ENCODE measurements at places on chromosomes 12 and 14. TPM values are rescaled to one million over a fixed set of nuclear protein-coding genes. Genes with fewer than 3 reads are reported as not detected.

Gene ETFBKMT
- 1.9 TPM for total RNA-seq

Gene CELA1
- total RNA-seq: not detected

Gene NAV3
- total RNA-seq: 42.5 TPM

Gene GPRC5D
- total RNA-seq: not detected

Gene ITGB7
- total RNA-seq: not detected
